ENCODE measurements at places on chromosomes 3 and 15.
A peak's percentile ranks its signal among the peaks of the same experiment; 100 is the strongest.

DNA sequence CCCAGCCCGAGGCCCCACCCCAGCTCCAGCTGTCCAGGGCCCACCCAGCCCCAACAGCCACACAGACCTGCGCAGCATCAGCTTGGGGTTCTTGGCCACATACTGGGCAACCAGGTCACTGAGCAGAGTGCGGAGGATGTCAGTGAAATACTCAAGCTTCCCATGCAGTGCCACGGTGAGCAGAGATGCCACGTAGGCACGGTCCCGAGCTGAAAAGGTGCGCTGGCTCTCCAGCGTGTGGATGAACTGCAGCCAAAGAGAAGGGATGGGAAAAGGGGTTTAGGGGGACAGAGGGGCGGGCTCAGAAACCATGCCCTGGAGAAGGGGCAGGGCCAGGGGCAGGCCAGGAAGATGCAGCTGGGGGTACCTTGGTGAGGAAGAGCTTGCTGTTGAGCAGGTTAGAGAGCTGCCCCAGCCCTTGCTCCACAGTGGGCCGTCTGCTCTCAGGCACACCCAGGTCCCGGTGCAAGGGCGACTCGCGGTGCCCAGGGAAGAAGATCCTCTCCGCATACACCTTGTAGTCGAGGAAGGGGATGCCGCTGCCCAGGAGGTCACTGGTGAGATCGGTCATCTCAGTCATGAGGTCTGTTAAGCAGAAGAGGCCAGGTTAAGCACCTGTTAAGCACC is 17.4 kb downstream of the PLXNB1 start:
- no peak for DNase-seq

DNA sequence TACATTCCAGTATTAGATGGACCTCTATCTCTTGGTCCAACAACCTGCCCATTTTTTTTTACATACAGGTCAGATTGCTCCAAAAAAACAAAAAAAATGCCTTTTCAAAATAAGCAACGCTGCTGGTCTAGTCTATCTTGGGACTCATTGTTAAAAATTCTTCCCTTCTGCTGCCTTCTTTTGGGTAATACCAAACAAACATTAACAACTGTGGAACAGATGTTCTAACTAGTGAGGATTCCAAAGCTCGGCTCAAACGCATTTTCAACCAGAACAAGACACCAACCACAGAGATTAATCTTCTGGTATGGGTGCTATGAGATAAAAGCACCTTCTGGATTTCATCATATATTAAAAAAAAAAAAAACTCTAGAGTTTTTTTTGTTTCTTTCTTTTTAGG is 24.7 kb downstream of the ARHGAP31 start:
- no peak for DNase-seq

- peak; percentile 40 for DNase-seq
Observed at GRCh38 chr3:58333206-58334012, 717 bp downstream of the PXK start.

- no peak for DNase-seq
Observed at GRCh38 chr15:79903626-79904025, 6.8 kb upstream of the MTHFS start.

- DNase-seq, result no peak
Observed at GRCh38 chr15:85872125-85872524, 77.4 kb upstream of the KLHL25 start.

DNA sequence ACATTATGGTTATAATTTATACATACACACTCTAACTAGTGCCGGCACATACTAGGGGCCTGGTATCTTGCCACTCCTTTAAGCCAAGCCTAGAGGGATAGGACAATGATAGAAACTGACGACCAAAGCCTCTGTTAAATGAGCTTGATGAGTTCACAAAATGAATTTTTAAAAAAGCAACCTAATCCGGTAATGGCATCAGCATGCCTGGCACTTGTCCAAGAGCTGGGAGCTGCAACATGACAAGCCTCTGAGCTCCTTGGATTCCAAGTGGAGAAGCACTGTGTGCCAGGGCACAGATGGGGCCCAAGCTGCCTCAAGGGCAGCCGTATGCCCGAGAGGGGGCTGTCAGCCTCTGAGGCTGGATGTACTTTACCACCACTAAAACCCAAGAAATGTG is 9.7 kb downstream of the ETV5 start:
- DNase-seq, result no peak

DNA sequence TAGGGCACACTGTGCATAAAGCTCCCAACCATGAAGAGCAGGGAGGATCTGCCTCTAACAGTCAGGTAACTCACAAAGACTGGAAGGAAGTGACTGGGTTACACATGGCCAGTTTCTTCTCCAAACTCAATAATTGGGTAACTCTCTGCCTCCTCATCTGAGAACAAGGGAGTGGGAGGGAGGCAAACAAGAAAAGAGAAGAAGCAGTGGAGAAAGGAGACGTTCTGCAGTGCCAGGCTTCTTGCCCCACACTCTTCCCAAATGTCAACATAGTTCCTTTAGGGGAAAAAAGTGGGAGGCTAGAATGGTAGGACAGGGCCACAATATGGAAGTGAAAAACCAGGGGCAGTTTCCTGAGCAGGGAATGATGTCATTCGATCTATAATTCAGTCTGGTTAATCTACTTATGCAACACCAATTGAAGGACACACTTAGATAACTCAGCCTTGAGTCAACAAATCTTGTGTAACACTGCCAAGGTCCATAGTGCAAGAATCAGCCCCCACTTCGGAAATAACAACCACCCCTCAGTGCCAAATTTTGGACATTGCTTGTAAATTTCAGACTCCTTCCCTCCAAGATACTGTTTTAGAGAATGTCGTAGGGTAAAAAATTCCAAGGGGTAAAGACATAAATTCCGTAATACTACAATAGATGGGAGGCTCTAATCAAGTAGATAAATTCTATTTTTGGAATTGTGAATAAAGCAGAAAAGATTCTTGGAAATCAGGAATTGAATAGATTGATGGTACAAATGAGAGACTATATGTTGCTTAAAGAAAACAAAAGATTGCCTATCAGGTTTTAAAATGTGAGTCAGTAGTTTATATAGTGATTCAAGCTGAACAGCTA is 143.0 kb downstream of the LPP start:
- DNase-seq, result no peak

GRCh38 chr3:50632450-50632849 is 15.5 kb downstream of the MAPKAPK3 start:
- no peak for DNase-seq

DNA sequence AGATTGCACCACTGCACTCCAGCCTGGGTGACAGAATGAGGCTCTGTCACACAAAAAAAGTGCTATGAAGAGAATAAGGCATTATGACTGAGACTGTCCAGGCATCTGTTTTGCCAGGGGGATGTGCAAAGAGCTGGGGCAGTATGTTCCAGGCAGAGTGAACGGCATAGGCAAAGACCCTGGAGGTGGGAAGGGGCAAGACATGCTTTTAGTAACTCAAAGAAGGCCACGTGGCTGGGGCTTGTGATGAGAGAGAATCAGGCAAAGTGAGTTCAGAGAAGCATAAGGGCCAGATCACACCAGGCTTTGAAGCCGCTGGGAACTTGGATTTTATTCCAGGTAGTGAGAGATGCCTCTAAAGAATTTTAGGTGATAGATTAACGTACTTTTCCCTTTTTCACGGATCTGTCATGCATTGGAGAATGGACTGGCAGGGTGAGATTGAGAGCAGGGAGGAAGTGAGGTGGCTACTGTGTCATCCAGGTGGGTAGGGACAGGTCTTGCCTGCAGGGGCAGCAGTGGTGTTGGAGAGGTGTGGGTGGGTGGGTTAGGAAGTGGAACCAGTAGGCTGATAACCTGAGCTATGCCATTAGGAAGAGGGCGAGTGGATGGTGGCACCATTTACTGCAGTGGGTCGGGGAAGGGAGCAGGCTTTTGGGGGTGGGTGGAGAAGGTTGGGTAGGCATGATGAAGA is 31.7 kb downstream of the ATP2B2 start:
- no peak for DNase-seq

DNA sequence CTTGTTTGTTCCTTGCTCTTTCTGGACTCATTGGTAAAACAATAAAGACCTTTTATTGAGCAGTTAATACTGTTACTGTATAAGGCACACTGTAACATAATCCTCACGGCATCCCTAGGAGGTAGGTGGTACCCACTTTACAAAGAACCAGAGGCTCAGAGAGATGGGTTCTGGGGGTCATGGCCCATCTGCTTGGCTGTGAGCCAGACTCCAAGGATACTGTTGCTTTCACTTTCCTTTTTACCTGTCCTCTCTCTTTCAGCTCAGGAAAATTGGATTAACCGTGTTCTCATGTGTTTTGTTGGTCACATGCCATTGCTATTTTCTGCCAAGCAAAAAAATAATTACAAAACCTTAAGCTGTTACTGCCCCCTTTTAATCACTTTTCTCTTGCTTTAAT is 34.8 kb upstream of the FILIP1L start:
- no peak for DNase-seq

DNA sequence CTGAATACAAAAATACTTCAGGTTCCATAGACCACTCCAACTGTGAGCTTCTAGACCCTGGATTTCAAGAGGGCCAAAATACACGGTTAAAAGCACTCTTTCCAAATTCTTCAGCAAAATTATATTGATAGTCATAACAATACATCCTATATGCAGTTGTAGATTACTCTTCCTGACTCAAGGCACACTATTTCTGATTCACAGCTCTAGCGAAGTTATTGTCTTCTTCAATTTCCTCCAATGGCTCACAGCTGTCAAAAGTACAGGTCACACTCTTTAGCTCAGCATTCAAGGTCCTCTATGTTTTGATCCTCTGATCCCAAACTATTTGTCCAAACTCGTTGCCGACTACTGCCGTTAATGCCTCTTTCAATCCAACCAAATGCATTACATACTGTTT is 13.5 kb upstream of the CCDC80 start:
- no peak for DNase-seq

DNA sequence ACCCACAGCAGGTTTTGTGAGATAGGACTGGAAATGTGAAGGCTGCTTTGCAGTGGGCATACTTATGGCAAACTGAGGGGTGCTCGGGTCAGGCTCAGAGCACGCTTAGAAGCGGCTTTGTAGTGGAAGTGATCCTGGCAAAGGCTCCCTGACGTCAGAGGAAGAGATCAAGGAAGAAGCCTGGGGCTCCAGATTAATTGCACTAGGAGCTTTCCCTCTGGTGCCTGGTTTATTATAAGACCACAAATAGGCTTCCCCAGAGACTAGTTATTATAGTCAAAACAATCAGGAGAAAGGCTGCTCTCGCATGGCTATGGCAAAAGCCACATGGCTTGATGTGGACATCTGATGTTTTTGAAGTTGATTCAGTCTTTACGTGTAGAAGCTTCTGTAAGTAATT is 515.1 kb downstream of the GABRG3 start:
- DNase-seq, result no peak

- DNase-seq, result no peak
Observed at GRCh38 chr3:123305192-123305591, 103.4 kb downstream of the SEC22A start.

GRCh38 chr3:139120086-139121056 is 75.7 kb upstream of the PRR23C start:
- DNase-seq, result no peak

DNA sequence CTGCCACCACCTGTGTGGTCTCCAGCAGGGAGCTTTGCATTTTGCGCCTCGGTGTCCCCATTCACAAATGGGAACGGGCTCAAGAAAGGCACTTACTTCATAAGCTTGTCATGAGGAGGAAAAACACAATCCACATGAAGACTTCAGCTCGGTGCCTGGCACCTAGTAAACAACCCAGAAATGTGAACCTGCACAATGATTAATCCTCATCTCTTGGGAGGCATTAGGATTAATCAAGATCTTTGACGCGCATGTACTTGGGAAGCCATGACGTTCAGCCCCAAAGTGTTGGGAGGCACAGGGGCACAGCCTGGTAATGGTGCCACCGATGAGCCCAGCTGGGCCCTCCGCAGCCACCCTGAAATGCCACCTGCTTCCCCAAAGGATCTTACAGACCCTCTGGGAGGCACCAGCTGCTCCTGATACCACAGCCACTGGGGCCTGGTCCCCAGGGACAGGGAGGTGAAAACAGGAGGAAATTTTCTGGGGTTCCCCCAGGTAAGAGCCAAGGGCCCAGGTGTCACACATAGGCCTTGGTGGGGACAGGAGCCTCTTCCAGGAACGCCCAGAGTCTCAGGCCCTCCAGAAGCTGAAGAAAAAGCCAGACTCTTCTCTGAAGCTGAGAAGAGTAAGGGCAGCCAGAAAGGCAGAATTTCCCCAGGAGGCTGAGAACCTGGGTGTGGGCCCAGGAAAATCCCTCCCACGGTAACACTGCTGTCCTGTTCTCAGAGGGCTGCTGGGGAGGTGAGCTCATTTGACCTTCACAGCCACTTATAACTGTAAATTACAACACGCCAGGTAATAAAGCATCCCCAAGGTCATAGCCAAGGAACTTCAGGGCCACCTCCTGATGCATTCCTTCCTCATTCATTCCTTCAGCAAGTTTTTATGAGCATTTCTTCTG is 507.5 kb downstream of the SHQ1 start:
- DNase-seq, result no peak

DNA sequence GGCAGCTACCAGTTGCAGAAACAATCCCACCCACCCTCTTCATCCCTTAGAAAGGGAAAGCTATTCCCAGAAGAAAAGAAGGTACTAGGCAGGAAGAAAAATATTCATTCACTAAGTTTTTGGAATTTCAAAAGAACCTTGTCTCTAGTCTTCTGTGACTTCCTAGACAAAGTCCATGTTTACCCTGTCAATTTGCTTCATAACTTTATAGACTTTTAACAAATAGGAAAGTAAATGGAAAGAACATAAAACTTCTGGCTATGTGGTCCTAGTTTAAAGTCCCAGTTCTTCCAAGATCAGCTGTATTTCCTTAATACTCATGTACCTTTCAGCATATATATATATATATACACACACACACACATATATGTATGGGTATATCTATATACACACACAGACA is 143.7 kb upstream of the SNTN start:
- no peak for DNase-seq

DNA sequence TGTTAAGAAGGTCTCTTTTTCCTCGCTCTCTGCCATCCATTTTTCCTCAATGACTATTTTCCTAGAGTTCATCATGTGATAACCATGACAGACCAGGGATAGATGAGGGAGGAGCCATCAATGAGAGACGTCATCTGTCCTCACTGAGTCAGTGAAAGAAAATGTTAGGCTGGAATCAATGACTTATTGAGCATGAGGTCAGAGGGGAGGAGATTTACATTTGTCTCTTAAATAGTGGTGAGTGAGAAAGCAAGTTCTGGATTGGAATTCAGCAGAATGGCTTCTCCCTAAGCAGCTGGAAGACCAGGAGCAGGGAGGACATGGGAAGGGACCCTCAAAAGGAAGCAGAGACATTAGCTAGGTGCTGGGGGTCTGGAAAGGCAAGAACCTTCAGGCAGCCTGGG is 28.2 kb upstream of the USP3 start:
- DNase-seq, result no peak

DNA sequence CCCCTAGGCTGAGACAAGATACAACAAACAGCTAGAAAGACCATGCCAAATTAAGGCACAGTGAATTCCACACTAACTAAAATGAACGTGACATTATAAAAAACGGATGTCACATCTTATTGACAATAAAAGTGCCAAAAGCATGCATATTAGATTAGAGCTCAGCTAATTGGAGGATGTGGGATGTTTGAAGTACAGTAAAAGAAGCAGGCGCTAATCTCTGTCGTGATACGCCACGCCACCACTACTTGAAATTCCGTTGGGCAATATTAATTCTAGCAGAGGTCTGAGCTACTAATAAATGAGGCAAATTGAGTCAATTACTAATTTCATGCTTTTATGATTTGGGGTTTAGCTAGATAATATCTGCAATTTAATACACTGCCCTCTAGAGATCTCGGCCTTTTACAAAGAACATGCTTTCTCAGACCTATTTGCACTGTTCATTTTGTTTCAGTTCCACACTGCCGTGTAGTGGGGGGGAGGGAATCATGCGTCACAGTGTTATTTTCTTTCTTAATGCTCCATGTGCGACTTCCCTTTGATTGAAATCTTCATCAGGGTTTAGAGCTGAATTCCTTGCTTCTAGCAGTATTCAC is 52.9 kb upstream of the ROBO2 start:
- DNase-seq, result no peak

GRCh38 chr3:22996920-22997571 is 206.1 kb upstream of the UBE2E2 start:
- no peak for DNase-seq

Data from activated CD4-positive, alpha-beta T cell treated with anti-CD3 and anti-CD28 coated beads, Interleukin-2, amount 50 U/mL, for 16 hours (primary cell).